ENCODE measurements at places on chromosomes 5 and 9.

DNA sequence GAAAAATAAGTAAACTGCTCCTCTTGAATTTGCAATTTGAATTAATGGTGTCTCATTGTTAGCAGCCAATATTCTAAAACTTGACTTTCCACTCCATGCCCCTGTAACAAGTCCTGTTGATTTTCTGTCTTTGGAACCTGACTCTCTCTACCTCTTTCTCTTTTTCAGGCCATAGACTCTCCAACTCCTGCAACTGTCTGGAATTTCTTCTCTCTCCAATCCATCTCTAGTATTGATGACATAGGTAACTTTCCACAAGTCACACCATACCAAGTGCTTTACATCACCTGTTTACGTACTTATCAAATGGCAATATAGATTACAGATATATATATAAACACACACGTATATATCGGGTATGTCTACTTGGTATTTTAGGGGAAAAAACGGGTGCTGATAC, 923 bp downstream of the C5orf34 start:
- no peak for DNase-seq

- DNase-seq, result no peak
Observed at GRCh38 chr5:124079062-124079461, 567.1 kb downstream of the CSNK1G3 start.

DNA sequence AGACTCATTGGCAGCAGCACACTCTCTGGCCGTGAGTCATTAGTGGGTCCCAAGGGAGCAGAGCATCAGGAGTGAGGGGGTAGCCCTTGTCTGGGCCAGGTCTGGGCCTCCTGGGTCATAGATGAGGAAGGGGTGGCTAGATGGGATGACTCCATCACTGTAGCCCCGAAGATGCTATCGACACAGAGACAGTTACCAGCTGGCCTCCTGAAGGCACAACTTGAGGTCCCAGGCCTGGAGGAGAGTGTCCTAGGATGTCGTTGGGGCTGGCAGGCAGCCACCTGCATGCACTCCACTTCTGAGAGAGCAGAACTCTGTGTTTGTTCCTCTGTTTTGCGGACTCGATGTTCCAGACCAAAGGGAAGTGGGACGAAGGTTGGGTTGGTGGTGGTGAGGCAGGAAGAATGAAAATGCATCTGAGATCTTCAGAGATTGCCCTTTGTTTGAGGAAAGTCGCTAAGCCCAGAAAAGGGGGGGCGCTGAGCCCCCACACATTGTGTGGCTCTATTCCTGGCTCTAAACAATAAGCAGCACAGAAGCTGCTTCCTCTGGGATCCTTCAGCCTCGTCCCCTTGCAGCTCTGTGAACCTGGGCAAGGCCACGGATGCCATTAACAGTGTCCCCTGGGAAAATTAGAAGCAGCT, 4.7 kb downstream of the BTNL9 start:
- no peak for DNase-seq

- no peak for DNase-seq
Observed at GRCh38 chr9:17888066-17888465, 309.2 kb downstream of the SH3GL2 start.

DNA sequence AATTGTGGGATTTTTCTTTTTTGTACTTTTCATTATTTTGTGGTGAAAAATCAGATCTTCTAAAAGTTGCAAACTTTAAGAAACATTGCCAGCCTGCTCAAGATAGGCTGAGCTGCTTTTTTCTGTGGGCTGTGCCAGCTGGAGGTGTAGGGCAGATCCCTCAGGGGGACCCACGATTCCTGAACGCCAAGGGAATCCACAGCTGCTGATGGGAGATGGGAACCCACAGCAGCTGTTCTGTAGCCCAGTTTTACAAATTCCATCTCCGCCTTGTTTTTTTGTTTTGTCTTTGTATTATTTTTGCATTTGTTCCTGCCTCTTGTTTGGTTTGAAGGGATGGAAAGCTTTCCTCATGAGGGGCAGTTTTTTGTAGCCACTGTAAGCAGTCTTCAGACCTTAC, 91.0 kb downstream of the WWC1 start:
- no peak for DNase-seq

DNA sequence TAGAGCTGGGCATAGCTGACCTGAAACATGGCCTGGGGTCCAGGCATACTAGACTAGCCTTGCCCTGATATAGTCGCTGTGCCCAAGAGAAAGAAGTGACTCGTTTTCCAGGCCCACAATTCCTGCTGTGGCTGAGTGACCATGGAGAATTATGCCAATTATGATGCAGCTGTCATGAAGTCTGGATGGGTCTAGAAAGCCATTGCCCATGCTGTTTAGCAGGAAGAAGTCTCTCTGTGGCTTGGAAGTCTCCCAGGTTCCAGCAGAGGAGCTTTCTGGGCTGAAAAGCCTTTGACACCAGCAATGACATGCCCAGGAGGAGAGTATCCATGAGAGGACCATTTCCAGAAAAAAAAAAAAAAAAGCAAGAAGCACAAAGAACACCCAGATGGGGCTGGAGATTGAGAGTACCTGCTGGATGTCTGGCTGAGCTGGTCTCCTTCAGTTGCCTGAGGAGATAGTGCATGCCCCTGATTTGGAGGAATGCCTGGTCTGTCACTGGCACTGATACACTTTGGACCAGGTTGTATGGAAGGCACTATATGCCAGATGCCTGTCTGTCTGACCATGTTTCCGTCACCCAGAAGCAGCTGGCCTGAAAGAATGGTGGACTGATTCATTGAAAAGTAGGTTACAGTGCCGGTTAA, 128.0 kb upstream of the EPB41L4A start:
- no peak for DNase-seq

DNA sequence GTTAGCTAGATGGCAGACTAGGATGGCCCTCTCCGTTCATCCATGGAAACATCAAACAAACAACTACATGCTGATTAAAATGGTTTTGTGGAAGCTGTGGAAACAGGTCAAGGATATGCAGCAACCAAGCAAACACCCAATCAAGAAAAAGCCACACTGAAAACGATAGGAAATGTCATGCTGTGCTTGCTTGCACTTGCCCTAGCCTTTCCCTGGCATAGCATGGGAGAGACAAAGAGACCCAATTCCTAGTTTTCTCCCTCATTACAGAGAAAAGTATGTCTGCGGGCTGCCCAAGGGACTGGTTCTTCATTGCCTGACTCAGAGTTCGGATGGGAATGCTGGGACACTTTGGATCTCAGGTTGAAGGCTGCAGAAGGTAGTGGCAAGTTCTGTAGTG, 98.7 kb downstream of the FANCC start:
- no peak for DNase-seq

GRCh38 chr5:172209714-172210113, 15.7 kb downstream of the EFCAB9 start:
- DNase-seq, result no peak

- no peak for DNase-seq
Observed at GRCh38 chr5:28344836-28345433, 1306.5 kb upstream of the CDH9 start.

DNA sequence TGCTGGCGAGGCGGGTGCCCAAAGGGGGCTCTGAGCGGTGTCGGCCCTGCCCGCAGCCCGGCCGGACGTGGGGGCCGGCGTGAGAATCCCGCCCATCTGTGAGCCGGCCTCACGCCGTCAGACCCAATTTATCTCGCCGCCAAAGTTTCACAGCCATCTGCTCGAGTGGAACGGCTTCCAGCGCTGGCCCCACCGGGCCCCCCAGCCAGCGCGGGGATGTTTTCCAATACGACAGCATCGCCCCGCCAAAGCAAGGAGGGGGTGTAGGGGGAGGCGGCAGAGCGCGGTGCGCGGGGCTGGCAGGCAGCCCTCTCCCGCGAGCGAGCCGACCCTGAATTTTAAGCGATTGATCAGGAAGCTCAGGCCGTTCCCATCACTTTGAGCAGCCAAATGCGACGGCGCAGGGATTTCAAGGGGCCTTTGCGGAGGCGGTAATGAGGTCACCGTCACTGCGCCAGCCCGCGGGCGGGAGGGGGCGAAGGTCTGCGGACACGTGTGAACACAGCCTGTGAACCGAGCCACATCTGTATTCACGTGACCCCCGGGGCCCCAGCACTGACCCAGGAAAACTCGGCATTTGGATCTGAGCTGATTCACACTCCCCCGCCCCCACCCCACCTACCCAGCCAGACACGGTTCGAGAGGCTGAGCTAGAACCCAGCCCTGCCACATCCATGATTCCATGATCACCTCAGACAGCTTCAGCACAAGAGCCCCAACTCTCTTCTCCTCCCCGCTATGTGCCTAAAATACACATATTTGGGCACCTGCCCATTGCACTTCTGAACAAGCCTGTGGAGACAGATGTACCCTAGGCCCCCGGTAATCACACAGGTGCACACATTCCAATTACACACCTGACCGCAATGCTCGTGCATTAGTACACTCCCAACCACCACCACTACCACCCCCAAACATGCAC, 47.8 kb upstream of the PSD2 start:
- peak; percentile 60 for DNase-seq

DNA sequence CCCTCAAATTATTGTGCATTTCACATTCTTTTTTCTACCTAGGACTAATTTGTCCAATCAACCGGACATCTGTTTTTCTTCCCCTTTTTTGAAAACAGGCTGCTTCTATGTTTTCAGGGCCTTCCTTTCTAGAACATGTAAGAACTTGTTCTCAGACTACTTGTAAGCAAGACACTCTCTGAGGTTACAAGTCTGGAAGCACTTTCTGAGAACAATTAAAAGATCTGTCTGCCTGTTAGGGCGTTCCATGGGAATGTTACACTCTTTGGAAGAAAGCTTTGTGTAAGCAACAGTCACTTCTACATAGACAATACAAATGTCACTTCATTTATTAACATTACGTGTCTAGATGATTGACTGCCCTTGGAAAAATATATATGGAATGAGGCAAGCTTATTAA, 50.9 kb upstream of the HSPB3 start:
- peak; percentile 7 for DNase-seq

GRCh38 chr5:109929376-109929775, 239.6 kb downstream of the MAN2A1 start:
- no peak for DNase-seq

- DNase-seq, result no peak
Observed at GRCh38 chr5:98787131-98787719, 13.8 kb downstream of the RGMB start.

GRCh38 chr5:81162501-81162900, 70.6 kb upstream of the CKMT2 start:
- no peak for DNase-seq

GRCh38 chr9:69157751-69158466, 16.2 kb upstream of the TJP2 start:
- no peak for DNase-seq

- DNase-seq, result peak; percentile 57
Observed at GRCh38 chr5:132466433-132467286, 23.9 kb downstream of the IRF1 start.

GRCh38 chr5:174798551-174798951, 74.2 kb downstream of the MSX2 start:
- no peak for DNase-seq

DNA sequence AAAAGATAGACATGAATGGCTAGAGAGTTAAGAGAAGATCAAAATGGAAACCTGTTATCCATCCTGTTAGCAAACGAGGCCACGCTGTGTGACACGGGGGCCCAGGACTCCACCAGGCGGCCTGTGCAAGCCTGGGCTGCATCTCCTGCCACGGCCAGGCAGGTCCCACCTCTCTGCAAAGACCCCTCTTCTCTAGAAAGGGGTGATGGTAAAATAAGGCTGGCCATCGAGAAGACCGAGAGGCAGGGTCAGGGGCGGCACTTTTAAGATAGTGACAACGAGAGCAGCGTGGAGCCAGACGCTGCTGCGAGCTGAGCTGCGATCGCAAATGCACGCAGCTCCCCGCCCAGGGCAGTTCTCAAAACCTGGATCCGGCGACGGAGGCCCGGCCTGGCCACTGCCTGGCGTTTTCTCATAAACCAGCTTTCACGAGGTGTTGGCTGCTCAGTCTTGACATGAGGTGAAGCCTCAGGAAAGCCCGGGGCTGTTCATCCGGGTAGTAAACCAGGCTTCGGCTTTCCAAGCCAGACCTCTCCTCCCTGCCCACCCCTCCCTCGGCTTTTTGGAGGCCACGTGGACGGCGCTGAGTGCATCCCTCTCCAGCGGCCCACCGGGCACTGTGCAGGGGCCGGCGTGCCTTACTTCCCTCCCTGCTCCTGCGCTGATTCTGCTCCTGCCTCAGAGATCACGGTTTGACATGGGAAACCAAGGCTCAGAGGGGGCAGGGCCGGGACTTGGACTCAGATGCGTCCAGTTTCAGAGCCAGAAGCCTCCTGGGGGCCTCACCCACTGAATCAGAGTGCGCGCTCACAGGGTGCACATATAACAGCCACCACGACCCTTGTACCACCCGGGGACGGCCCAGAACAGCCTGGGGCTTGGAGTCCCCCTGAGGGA, 151.6 kb upstream of the PHYKPL start:
- no peak for DNase-seq

- DNase-seq, result peak; percentile 59
Observed at GRCh38 chr5:177478711-177479646, 5.5 kb upstream of the DBN1 start.

- DNase-seq, result no peak
Observed at GRCh38 chr5:143244000-143244736, 159.3 kb downstream of the NR3C1 start.

DNA sequence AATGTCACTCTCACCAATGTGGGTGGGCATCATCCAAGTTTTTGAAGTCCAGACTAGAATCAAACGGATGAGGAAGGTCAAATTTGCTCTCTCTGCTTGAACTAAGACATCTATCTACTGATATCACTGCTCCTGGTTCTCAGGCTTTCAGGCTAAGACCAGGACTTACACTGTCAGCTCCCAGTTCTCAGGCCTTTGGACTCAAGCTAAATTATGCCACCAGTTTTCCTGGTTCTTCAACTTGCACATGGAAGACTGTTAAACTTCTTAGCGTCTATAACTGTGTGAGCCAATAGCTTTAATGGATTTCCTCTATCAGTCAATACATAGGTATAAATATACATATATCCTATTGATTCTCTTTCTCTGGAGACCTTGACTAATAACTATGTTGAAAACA, 35.3 kb downstream of the LYRM7 start:
- DNase-seq, result no peak

GRCh38 chr5:88144219-88145001, 124.2 kb downstream of the TMEM161B start:
- peak; percentile 63 for DNase-seq

GRCh38 chr5:9834871-9835770, 205.0 kb upstream of the TAS2R1 start:
- DNase-seq, result no peak

- DNase-seq, result peak; percentile 40
Observed at GRCh38 chr9:124381170-124381945, 33.9 kb downstream of the PSMB7 start.
